ENCODE measurements at places on chromosomes 1 and 21. TPM values are rescaled to one million over a fixed set of nuclear protein-coding genes. Genes with fewer than 3 reads are reported as not detected.

Gene TNFSF4
- 0.31 TPM for polyA plus RNA-seq

Gene IFI44
- polyA plus RNA-seq, result not detected

Gene NUCKS1
- 76.7 TPM for polyA plus RNA-seq

Gene BGLAP
- 3.2 TPM for polyA plus RNA-seq

Gene TSPEAR
- 1.5 TPM for polyA plus RNA-seq

Gene HSD3B2
- polyA plus RNA-seq, result not detected

Gene TTC13
- 2.5 TPM for polyA plus RNA-seq

Gene GLMP
- 59.5 TPM for polyA plus RNA-seq

Gene WNT4
- polyA plus RNA-seq, result 4.0 TPM

Gene CCDC181
- polyA plus RNA-seq, result 1.2 TPM

Gene DENND2D
- 1.6 TPM for polyA plus RNA-seq

Gene OR2M3
- polyA plus RNA-seq, result not detected

Gene DNAH14
- 8.4 TPM for polyA plus RNA-seq

Gene MFSD2A
- polyA plus RNA-seq, result 25.6 TPM

Gene OLIG2
- 0.93 TPM for polyA plus RNA-seq

Gene C1orf159
- 15.7 TPM for polyA plus RNA-seq

Gene C1orf167
- 0.70 TPM for polyA plus RNA-seq

Gene FOXD3
- polyA plus RNA-seq, result 8.7 TPM

Gene S100B
- polyA plus RNA-seq, result 0.47 TPM

Gene PANK4
- 24.4 TPM for polyA plus RNA-seq

Gene CASP9
- 32.2 TPM for polyA plus RNA-seq

Gene KRTAP19-1
- polyA plus RNA-seq, result not detected

Gene KDF1
- polyA plus RNA-seq, result 44.3 TPM

Gene B3GALT5
- 12.4 TPM for polyA plus RNA-seq

Gene RNF220
- 165 TPM for polyA plus RNA-seq

Gene SPEN
- 13.6 TPM for polyA plus RNA-seq

Gene PCAT6
- 27.5 TPM for polyA plus RNA-seq
